ENCODE measurements at places on chromosomes 16 and 17.
A peak's percentile ranks its signal among the peaks of the same experiment; 100 is the strongest.

DNA sequence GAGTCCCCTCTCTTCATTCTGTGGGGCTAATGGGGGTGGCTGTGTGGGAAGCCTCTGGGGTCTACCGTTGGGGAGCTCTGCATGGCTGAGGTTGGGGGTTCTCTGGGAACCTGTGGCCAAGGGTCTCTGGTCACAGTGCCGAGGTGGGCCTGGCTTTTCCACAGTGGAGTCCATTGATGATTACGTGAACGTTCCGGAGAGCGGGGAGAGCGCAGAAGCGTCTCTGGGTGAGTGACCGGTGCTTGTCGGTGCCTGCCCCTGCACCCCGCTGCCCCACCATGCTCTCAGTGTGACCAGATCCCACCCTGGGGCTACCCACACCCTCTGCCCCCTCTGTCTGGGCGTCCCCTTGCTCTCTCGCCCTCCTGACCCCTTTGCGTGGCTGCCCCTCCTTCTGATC is 4.5 kb downstream of the LAT start:
- DNase-seq, result no peak

DNA sequence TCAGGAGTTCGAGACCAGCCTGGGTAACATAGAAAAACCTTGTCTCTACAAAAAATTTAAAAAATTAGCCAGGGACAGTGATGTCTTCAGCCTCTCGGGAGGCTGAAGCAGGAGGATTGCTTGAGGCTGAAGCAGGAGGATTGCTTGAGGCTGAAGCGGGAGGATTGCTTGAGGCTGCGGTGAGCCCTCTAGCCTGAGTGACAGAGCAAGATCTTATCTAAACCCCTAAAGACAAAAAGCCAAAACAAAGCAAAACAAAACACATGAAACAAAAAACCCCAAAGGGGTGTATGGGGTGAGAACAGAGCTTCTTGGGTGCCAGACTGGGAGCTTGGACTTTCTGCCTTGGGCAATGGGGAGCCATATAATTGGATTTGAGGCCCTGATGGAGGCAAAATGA is 2.6 kb downstream of the SPNS3 start:
- no peak for DNase-seq

- DNase-seq, result no peak
Observed at GRCh38 chr17:183021-183420, 1.6 kb upstream of the DOC2B start.

- DNase-seq, result no peak
Observed at GRCh38 chr17:75345514-75346167, 56.4 kb upstream of the SLC25A19 start.

- DNase-seq, result no peak
Observed at GRCh38 chr17:50148226-50149090, 2.0 kb downstream of the PPP1R9B start.

GRCh38 chr16:57380671-57381462 is 8.6 kb downstream of the CX3CL1 start:
- no peak for DNase-seq

DNA sequence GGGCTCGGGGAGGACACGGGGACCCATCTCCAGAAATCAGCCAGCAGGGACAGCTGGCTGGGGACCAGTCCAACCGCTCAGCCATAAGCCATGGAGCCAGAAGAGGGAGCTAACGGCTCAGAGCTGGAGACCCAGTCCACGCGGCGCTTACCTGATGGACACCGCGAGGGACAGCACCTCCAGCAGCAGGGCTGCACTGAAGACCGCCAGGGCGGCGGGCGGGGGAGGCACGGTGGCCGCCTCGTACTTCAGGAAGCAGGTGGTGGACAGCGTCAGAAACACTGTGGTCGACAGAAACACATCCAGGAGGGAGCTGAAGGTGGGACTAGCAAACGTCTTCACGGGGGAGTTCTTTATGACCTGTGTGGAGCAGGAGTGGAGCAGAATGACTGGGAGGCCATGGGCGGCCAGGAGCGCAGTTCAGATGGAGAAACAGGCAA is 102.6 kb upstream of the CREBBP start:
- no peak for DNase-seq

- DNase-seq, result no peak
Observed at GRCh38 chr16:77459534-77460254, 24.9 kb upstream of the ADAMTS18 start.

DNA sequence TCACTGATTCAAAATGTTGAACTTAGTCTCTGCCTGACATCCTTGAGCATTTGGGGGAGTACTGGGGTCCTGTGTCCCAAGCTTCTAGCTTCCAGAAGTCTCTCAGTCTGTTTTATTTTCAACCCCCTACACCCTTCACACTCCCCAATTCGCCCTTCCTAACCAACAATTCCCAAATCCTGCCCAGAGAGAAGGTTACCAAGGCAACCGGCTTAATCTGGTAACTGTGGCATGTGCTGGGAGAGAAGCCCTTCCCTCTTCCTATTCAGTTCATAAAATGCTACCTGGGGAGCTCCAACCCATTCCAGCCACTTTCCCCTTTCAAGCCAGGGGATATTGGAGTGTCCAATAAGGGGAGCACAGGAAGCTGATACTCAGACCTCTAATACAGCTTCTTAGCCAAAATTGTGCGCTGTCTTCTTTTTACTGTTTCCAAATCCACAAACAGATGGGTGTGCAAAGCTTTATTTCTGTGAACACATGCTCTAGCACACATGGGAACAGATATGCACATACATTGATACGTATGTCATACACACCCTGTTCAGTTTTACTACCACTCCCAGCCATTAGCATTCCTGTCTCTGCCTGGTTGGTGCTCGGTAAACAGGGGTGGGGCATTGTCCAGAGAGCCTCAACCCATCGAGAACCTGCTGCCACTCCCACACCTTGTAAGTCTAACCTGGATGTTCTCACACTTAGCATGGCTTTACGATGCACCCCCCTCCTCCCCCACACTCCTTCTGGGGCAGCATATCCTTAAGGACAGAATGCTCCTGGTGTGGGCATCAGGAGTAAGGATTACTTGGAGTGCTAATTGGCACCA is 1.1 kb upstream of the RAPGEFL1 start:
- DNase-seq, result no peak

- DNase-seq, result no peak
Observed at GRCh38 chr16:55503726-55504550, 4.9 kb upstream of the LPCAT2 start.

GRCh38 chr17:78232859-78233173 is 1.4 kb downstream of the TMEM235 start:
- no peak for DNase-seq

DNA sequence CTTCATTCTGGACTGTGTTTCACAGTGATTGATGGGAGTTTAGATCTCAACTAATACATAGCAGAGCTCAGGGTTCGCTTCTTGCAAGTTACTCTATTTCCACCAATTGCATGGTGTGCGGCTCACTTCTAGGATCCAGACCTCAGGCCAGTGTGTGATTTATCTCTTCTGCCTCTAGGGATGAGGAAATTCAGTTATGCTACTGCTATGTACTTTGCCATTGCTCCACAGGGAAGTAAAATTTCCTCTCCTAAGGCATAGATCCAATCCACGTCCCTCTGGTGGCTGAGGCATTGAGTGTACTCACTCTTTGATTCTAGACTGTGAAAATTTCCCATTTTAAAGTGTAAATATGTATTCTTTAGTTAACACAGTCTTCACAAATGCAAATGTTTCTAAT is 214.1 kb downstream of the HS3ST3B1 start:
- DNase-seq, result no peak

GRCh38 chr17:58337600-58338453 is 9.2 kb upstream of the TSPOAP1 start:
- DNase-seq, result peak; percentile 64

- DNase-seq, result no peak
Observed at GRCh38 chr16:56667581-56668571, at the start of gene MT1G. Gene MT1G, minus strand, starts transcription at chr16:56668065. Its CDS starts 72 bp downstream, at chr16:56667993.

DNA sequence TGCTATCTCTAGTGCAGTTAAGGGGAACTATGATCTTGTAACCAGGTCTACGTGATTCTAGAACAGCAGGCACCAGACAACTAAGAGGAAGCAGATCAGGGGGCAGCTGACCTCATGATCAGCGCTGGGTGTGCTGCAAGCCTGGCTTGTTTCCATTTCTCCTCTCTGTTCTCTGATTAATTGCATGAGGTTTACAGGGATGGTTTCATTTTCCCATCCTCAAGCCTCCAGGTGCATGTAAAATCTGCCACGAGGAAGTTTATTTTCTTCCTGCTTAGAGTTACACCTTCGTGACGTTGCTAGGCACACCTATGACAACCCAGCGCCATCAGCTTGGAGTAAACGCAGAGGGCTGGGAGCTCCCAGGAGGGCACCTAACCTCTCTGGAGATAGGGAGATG is 4.3 kb upstream of the NUPR1 start:
- DNase-seq, result no peak

- DNase-seq, result peak; percentile 39
Observed at GRCh38 chr16:82016964-82017363, 5.7 kb upstream of the SDR42E1 start.

GRCh38 chr17:63544467-63545301 is 5.6 kb upstream of the DCAF7 start:
- no peak for DNase-seq

GRCh38 chr17:1375615-1376014 is 24.4 kb downstream of the YWHAE start:
- DNase-seq, result no peak

- no peak for DNase-seq
Observed at GRCh38 chr17:30378241-30378824, 394 bp upstream of the CPD start.

- no peak for DNase-seq
Observed at GRCh38 chr17:74452033-74452840, 14.2 kb upstream of the CD300A start.

DNA sequence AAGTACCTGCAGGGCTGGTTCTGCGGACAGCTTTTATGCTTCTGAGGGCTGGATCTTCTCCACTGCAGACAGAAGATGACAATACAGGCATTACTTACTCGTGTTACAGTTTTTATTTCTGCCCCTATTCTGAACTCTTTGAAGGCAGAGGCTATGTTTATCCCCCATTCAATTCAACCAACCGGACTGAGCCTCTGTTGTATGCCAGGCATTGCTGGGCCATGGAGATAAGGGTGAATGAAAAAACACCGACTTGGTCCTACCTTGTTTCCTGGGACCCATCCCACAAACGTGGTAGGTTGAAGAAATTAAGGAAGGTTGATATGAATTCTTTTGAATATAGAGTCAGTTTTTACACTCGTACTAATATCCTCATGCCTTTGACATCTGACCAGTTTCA is 10.0 kb upstream of the HP start:
- no peak for DNase-seq

- no peak for DNase-seq
Observed at GRCh38 chr17:37608351-37609169, 658 bp downstream of the SYNRG start.

DNA sequence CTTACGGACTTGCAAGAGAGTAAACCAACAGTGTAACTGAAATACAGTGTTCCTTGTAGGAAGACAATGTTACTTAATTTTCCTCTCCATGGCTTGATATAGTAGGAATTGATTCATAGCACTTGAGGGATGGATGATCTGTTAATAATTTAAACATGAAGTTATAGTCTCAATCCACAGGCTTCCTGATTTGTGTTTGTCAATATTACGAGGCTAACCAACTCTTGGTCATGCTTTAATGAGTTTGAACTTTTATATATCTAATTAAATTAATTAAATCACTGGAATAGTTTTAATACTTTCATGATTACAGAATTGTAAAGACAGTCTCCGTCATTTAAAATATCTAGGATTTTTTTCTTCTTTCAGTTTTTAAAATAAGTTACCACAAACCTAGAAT is 112.0 kb upstream of the HAS3 start:
- DNase-seq, result no peak

DNA sequence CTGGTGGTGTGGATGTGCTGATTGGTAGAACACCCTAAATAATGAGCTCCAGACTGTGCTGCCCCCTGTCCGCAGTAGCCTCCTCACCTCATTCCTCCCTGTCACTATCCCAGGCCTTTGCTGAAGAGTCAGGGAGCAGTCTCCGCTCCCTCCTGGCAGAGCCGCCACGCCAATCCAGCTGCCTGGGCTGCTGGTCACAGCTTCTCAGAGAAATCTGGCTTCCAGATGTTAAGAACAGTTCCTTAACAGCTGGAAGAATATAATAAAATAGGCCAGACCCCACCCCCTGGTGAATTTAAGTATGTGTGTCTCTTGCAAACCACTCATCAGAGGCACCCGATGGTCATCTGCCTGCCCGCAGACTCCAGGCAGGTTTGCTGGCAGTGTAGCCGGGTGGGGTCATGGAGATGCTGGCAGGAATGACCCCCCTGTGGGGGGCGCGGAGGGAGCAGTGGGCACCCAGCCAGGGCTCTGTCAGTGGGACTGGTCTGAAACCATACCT is 161.0 kb downstream of the CCDC182 start:
- peak; percentile 24 for DNase-seq

GRCh38 chr17:81254955-81255717 is 16.0 kb downstream of the NDUFAF8 start:
- peak; percentile 63 for DNase-seq

- DNase-seq, result no peak
Observed at GRCh38 chr17:57945996-57946797, 9.0 kb downstream of the CUEDC1 start.

Measured in GM04504 (cell line).